T-cell (primary cell): ENCODE measurements at places on chromosomes 4 and X.

DNA sequence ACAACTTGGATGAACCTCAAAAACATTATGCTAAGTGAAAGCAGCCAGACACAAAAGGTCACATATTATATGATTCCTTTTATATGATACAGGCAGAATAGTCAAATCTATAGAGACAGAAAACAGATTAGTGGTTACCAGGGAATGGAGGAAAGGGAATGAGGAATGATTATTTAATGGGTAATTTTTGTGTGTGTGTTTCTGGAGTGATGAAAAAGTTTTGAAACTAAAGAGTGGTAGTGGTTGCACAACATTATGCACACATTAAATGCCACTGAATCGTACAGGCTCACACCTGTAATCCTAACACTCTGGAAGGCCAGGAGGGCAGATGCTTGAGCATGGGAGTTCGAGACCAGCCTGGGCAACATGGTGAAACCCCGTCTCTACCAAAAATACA lies 19.6 kb upstream of the SOD3 start:
- H3K36me3 ChIP-seq: no peaks in the 10 kb centered on the region
- H3K4me3 ChIP-seq: no peak overlapping the region
- H3K4me1 ChIP-seq: no peaks in the 10 kb centered on the region
- no peak for DNase-seq
- H3K27ac ChIP-seq: no peak overlapping the region

DNA sequence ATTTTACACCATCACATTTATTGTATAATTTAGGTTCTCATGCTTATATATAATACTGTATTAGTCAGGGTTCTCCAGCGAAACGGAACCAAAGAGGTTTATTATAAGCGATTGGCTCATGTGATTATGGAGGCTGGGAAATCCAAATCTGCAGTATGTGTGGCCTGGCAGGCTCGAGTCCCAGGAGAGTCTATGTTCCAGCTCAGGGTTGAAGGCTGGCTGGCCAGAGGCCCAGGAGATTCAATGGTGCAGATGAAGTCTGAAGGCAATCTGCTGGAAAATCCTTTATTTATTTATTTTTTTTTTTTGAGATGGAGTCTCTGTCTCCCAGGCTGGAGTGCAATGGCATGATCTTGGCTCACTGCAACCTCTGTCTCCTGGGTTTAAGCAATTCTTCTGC lies 63.0 kb upstream of the WDFY3 start:
- DNase-seq: no peak
- H3K27ac ChIP-seq: no peak overlapping the region
- H3K27me3 ChIP-seq: no peaks in the 10 kb centered on the region
- no peaks in the 10 kb centered on the region for H3K4me1 ChIP-seq
- no peak overlapping the region for H3K4me3 ChIP-seq

- H3K36me3 ChIP-seq: no peaks in the 10 kb centered on the region
- no peaks in the 10 kb centered on the region for H3K4me1 ChIP-seq
- no peak overlapping the region for H3K27ac ChIP-seq
- no peaks in the 10 kb centered on the region for H3K27me3 ChIP-seq
- no peak overlapping the region for H3K4me3 ChIP-seq
- no peak for DNase-seq
Observed at GRCh38 chr4:4477391-4477790, 64.5 kb downstream of the STX18 start.

GRCh38 chr4:138010639-138011038 lies 231.5 kb downstream of the SLC7A11 start:
- H3K27me3 ChIP-seq: no peaks in the 10 kb centered on the region
- no peaks in the 10 kb centered on the region for H3K4me1 ChIP-seq
- H3K27ac ChIP-seq: no peak overlapping the region
- no peaks in the 10 kb centered on the region for H3K36me3 ChIP-seq
- no peak overlapping the region for H3K4me3 ChIP-seq

- H3K4me3 ChIP-seq: no peak overlapping the region
- H3K4me1 ChIP-seq: no peaks in the 10 kb centered on the region
- H3K27me3 ChIP-seq: no peaks in the 10 kb centered on the region
Observed at GRCh38 chr4:71816676-71817303, 32.9 kb upstream of the GC start.
